Effector CD8-positive, alpha-beta T cell (primary cell): ENCODE measurements at places on chromosomes 1 and 21.

GRCh38 chr1:244634546-244634945 is 18.4 kb upstream of the DESI2 start:
- DNase-seq, result no peak

DNA sequence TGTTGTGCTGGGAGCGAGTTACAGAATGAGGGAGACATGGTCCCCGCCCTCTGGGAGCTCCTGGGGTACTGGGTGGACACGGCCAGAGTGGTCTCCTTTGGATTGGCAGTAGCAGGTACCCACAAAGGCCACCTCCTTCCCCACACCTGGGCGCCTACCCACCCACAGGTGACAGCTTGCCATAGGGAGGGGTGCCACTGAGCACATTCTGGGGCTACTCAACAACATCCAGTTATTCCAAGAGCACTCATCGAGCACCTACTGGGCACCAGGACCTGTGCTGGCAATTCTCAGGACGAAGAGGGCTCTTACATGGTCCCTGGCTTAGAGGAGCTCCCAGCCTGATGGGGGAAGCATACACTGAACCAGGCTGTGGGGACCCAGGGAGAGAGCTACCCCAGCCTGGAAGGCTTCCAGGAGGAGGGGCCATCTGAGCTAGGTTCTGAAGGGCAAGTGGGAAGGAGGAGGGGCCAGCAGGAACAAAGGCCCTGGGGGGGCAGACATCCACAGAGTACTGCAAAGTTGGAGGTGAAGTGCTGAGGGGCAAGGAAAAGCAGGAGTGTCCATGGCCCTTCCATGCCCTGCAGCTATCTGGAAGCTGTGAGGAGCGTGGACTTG is 22.0 kb downstream of the MRPL37 start:
- no peak for DNase-seq

DNA sequence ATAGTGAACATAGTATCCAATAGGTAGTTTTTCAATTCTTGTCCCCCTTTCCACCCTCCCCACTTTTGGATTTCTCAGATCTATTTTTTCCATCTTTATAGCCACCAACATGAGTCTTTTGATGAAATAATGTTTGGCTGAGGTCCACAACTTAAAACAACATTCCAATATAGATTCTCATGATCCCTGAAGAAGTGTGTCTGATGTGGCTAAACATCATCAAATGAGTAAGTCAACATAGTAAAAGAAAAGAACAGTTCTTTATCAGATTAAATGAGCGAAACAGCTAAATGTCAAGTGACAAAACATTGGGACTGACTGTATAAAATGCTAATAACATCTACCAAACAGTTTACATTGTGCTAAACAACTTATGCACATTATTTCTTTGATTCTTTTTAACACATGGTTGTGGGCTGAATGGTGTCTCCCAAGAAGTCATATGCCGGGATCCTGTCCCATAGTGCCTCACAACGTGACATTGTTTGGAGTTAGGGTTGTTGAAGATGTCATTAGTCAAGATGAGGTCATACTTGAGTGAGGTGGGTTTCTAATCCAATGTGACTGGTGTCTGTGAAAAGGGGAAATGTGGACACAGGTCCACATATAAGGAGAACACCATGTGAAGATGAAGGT is 453.6 kb downstream of the LTN1 start:
- DNase-seq, result no peak

- DNase-seq, result no peak
Measured at GRCh38 chr21:34345091-34345871, 18.5 kb upstream of the KCNE2 start.

- no peak for DNase-seq
Measured at GRCh38 chr1:201742476-201742875, 86.5 kb upstream of the IPO9 start.

DNA sequence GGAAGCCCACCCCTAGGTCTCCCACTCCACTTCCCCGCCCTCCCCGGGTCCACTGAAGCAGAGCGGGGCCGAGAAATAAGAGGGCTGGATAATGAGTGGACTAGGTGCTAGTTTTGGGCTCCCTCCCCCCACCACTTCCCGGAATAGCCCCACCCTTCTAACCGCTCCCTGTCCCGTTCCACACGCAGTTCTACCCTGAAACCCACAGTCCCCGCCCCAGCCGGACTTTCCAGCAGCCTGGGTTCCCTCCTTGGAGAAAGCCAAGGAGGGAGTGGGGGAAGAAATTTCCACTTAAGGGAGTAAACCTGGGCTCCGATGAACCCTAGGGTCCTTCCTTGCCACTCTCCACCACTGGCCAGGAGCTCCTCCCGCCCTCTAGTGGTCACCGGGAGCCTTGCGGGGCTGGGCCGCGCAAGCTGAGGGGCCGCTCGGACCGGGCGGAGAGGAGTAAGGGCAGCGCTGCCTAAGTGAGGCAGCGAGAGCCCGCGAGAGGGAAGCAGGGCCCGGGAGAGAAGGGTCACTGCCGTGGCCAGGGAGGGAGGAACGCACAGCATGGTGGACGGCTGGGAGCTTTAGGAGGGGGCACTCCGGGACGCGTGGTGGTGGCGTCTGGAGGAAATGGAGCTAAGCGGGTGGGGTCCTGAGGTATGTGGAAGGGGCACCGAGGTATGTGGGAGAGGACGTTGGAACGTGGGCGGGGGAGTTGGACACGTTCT is 14.3 kb downstream of the THBS3 start:
- DNase-seq, result peak; percentile 44

GRCh38 chr1:40635763-40636500 is 29.6 kb downstream of the RIMS3 start:
- no peak for DNase-seq

GRCh38 chr1:6858596-6858995 is 73.3 kb downstream of the CAMTA1 start:
- no peak for DNase-seq

GRCh38 chr1:172447641-172448040 is 3.8 kb upstream of the PIGC start:
- DNase-seq, result no peak

- DNase-seq, result no peak
Measured at GRCh38 chr1:100536031-100536430, 1.9 kb upstream of the GPR88 start.

GRCh38 chr1:225435957-225436392 is 8.1 kb upstream of the LBR start:
- DNase-seq, result no peak

DNA sequence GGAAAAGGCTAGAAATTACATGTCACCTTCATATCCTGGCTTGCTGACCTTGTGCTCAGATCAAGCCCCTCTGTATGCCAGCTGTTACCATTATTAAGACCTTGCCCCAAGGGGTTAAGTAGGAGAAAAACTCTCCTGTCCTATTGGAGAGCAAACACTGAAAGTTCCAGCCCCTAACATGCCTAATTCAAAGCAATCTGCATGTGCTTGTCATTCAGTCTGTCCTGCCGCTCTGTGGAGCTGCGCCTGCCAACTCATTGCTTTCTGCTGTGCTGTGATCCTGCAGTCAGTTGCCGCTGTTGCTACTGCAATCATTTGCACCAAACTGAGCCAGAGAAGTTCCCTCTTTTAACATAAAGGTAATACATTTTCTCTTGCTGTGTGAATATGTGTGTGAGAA is 113.4 kb downstream of the DISP1 start:
- DNase-seq, result no peak

DNA sequence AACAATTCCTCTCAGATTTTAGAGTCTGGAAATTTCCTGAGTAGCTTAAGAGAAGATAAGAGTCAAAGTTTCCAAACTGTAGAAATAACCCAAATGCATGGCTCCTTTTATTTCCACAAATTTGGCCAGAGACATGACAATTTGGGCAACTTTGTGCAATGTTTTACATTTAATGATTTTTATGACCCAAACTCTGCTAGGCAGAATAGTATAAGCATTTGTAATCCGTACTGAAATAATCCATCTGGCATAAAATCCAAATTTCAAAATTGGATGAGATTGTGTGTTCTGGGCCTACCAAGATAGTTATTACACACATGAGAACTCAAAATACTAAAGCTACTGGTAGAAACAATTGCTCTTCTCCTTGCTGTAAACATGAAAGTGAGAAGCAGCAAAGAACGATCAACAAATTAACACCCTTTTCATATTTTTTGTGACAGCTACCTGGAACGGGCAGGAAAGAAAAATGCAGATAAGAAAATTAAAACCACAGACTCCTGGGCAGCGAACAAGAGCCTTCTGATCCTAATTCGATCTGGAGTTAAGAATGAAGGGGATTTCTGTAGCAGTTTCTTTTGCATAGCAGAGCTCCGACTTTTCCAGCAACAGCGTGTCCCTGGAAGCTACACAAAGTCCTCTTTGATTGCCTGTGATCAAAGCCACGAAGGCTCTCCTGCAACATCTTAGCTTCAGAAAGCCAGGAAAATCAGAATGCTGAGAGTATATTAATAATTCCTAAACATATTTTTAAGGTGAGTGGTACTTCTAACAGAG is 191.2 kb downstream of the GRIK1 start:
- DNase-seq, result no peak

DNA sequence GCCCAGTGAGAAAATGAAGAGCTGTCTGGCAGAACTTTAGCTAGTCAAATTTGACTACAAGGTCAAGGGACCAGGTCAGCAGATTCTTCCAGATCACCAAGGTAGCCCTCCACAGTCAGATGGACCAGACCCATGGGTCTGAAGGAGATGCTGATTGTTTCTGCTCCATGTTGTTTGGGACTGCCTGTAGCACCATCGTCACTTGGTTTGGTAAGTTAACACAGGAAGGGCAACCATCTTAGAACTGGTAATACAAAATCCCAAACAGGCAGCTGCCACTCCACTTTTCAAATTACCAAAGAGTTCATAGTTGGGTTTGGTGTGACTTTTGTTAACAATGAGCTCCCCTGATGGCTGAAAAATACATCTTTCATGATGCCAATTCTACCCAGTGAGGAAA is 9.0 kb downstream of the ITPKB start:
- no peak for DNase-seq

GRCh38 chr1:236185687-236186086 is 43.3 kb downstream of the GPR137B start:
- DNase-seq, result no peak

DNA sequence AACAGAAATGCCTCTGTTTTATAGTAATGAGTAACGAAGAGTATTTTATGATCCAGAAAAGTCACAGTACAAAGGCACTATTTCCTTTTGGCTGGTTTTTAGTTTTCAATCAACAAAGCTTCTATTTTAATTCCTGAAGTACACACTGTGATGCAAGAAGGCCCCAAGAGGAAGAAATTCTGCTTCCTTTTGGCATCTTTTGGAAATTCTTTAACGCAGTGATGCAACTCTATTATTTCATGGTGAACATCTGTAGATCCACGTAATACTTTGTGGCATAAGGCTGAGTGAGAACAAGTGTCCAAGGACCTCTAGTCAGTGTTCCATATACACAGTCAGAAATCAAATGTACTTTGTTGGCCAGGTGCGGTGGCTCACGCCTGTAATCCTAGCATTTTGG is 137.5 kb downstream of the TGFB2 start:
- DNase-seq, result no peak

- DNase-seq, result no peak
Measured at GRCh38 chr1:94301186-94301585, 63.8 kb upstream of the ARHGAP29 start.

- DNase-seq, result no peak
Measured at GRCh38 chr1:159122005-159122621, 45.5 kb upstream of the AIM2 start.

GRCh38 chr1:158611916-158612315 is 6.8 kb downstream of the OR10Z1 start:
- no peak for DNase-seq

DNA sequence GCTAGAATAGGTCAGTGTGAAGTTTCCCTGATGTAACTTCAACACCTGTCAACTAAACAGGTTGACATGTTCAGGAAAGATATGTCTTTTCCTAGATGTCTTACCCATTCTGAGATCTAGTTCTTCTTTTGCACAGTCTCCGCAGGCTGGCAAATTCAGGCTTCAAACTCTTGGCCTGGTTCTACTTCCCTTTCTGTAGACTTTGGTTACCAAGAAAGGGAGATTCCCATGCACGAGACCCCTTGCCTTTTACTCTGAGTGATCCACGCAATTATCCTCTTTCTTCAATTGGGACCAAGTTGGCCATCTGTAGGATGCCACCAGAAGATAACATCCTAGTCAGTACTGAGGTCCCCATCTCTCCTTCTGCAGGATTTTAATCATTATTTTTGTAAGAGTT is 2.0 kb downstream of the CFAP45 start:
- DNase-seq, result no peak

- DNase-seq, result no peak
Measured at GRCh38 chr1:239914751-239915231, 176.9 kb upstream of the FMN2 start.

DNA sequence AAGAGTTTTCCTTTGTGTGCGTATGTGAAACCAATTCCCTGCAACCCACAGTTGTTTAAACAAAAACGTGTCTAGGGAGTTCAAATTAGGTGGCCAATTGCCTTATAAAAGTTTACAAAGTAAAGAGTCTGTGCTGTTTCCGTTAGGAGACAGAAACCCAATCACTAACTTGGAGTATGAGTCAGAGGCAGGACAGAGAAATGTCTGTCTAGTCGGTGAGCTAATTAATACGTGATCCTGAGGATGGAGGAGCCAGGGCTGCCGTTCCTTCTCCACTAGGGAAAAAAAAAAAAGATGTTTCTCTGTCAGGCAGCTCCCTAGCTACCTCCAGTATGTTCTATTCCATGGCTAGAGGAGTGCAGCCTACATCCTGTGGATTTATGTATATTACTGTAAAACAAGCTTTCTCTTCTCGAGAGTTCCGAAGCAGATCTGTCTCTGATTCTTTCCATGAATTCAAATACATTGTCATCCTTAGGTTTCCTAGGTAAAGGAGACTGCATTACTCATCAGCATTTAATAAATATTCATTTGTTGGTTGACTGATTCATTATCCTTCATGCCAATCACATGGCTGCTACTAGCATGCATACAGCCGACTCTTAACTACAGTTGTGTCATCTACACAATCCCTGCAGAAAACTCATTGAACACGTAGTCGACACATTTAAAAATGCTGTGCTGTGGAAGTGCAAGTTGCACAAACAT is 430.6 kb downstream of the KIF26B start:
- no peak for DNase-seq

GRCh38 chr1:65289449-65289848 is 19.9 kb upstream of the DNAJC6 start:
- DNase-seq, result no peak

DNA sequence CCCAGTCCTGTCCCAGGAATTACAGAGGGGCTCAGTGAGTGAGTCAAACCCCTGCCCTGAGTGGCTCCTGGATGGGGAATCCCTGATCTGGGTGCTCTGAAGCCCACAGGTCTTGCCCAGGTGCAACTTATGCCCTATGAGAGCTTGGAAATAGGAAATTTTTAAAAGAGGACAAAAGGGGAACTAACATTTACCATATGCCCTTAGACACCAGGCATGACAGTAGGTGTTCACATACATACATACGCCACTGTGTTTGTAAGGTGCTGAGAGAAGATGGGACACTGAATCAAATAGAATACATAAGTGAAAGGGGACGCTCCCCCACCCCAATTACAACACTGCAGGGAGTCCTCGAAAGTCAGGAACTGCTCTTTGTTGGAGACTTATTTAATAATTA is 1.4 kb downstream of the CFAP45 start:
- DNase-seq, result no peak

GRCh38 chr1:94345148-94345721 is 73.0 kb upstream of the ABCD3 start:
- DNase-seq, result no peak

GRCh38 chr21:31456201-31456600 is 112.1 kb upstream of the TIAM1 start:
- DNase-seq, result no peak

GRCh38 chr1:56199956-56200355 is 379.4 kb downstream of the PLPP3 start:
- no peak for DNase-seq

GRCh38 chr1:237219751-237220642 is 178.0 kb downstream of the RYR2 start:
- no peak for DNase-seq
